ENCODE measurements at places on chromosomes 6 and 20. TPM values are rescaled to one million over a fixed set of nuclear protein-coding genes. Genes with fewer than 3 reads are reported as not detected.

DNA sequence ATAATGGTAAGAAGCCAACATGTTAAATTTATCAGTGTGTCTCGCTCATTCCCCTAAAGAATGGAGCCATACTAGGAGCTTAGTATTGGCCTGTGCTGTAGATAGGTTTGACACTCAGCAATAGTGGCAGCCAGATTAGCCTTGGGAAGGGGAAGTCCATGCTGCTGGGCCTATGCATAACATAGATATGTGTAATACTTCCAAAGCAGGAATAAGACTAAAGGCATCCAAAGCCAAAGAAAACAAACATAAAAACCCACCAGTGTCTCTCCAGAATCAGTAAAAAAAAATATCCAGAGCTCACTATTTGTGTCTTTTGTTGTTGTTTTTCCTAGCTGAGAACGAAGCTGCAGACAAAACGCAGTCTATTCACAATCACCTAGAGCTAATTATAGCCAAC lies 104.2 kb upstream of the STXBP5 start:
- no peak for ATAC-seq

STK35 gene
- 18.3 TPM for total RNA-seq

ZNF311 gene
- 0.35 TPM for total RNA-seq

GRCh38 chr20:32958574-32958973 lies 45.7 kb downstream of the SUN5 start:
- ATAC-seq: no peak

BIRC7 gene
- total RNA-seq: not detected

CLPSL1 gene
- total RNA-seq: not detected

Measured in gastroesophageal sphincter (tissue), 4 donors.